HepG2 (cell line): ENCODE measurements at places on chromosomes 16 and 17. TPM values are rescaled to one million over a fixed set of nuclear protein-coding genes. Genes with fewer than 3 reads are reported as not detected.

- no peak for DNase-seq
Observed at GRCh38 chr17:16477666-16478065, 14.3 kb downstream of the LRRC75A start.

DNA sequence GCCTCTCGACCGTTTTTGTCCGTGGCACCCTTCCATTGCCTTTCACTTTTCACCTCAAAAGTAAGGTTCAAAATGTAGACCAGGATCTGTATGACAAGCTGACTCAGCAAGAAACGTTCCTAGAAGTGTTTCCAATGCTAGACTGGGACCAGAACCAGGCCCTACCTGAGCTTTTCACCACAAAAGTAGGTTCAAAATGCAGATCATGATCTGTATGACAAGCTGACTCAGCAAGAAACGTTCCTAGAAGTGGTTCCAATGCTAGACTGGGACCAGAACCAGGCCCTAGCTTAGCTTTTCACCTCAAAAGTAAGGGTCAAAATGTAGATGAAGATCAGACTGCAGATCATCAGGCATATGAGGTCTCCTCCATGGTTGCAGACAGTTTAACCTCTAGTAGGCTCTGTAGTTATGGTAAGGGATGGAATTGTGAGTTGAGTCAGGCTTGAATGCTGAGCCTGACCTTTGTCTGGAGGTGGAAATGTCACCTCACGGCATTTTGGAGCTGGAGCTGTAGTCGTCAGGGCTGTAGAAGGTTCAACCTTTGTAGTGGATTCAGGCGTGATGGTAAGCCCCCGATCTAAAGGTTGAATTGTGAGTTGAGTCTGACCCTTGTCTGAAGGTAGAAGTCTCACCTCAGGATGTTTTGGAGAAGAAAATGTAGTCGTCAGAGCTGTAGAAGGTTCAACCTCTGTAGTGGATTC lies 50.2 kb upstream of the TMEM97 start:
- DNase-seq = no peak

DNA sequence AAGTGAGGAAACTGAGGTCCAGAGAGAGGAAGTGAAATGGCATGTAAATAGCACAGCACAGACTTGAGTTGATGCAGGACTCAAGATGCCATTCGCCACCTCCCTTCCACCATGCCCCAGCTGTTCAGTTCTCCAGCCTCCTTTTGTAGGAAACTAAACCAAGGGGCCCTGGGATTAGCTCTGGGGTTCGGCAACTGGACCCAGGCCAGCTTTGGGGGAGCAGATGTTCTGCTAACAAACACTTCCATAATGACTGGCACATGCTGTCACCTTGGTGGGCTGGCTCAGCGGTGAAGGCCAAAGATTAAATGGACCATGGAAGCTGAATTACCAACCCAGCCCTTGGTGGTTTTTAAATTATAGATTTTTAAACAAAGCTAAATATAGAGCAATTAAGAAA lies 77.0 kb downstream of the IRX6 start:
- no peak for DNase-seq

DNA sequence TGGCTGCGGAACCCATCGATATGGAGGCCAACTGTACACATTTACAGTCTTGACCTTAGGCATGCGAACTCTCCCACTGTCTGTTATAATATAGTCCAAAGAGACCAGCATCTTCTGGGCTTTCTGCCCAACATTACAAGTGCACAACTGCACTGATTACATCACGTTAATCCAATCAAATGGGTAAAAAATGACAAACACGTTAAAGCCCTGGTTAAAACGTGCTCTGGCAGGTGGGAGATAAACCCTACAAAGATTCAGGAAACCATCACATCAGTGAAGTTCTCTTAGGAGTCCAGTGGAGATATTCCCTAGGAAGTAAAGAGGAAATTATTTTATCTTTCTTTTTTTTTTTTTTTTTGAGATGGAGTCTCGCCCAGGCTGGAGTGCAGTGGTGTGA lies 23.7 kb upstream of the XYLT2 start:
- no peak for DNase-seq

DNA sequence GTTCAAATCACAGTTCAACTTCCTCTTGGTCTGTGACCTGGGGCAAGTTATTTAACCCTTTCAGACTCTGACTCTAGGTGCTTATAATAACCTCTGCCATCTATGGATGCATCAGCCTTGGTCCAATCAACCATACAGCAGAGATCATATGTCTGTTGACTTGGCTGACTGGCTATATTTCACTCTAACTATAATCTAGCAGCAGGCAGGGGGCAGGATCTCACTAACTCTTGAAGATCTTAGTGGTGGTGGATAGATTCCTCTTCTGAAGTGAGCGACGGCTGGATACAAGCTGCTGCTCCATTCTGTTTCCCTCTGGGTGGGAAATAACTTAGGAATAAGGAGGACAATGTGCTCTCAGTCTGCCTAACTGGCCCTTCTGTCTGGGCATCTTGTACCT lies 146.6 kb downstream of the SKAP1 start:
- DNase-seq = no peak

DNA sequence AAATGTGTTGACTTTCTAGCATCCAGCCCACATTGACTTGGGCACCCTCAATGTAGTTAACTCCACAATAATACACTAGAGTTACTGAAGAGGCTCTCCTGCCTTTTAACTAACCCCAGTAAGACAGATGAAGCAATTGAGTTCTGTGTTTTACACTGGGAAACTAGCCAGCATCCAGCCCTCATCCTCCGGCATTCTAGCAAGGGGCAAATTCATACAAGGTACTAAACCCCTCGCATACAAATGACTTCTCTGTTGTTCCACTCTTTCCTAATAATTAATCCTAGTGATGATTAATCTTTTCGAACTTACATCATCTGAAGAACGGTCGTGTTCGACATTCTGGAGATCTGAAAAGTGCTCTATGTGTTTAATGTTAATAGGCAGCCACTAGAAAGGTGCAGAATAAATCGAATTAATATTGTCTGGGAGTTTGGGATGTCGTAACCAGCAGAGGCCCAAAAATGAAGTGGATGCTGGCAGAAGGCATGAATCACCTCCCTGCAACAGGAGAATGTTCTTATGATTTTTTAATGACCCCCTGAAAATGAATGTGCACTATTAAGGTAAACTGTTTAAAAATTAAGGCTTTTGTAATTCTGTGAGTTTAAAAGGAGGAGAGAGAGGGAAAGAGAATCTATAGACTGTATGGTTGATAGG lies 249.4 kb downstream of the SNX29 start:
- no peak for DNase-seq

GRCh38 chr16:83843657-83844056 lies 35.9 kb downstream of the HSBP1 start:
- no peak for DNase-seq

- no peak for DNase-seq
Observed at GRCh38 chr17:29760279-29761039, 137.7 kb upstream of the CORO6 start.

DNA sequence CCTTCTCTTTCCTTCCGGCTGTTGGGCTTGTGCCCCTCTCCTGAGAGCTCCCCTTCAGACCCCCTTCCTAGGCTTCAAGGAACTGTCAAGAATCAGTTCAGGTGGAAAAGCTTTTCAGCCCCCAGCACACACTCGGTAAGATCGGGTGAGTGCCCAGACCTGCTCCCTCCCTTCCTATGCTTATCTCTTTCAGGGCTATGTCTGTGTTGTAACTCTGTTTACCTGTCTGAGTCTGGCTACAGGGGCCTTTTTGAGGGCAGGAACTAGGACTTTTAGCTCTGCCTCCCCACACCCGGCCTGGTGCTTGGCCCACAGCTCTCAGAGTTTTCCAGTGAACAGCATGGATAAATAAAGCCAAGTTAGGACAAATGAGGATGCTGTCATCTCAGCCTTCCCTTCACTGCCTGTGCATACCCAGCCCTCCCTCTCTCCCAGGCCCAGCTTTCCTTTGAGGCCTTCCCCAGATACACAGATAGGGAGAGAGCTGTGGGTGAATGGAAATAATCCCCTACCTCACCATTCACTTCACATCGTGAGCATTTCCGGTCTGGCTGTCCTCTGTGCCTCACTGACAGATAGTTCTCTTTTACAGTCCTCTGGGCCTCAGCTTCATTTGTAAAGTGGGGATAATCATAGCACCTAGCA lies 5.7 kb upstream of the MRPS23 start:
- DNase-seq = peak; percentile 90

GRCh38 chr16:13110124-13110796 lies 208.9 kb downstream of the SHISA9 start:
- DNase-seq = peak; percentile 99

DNA sequence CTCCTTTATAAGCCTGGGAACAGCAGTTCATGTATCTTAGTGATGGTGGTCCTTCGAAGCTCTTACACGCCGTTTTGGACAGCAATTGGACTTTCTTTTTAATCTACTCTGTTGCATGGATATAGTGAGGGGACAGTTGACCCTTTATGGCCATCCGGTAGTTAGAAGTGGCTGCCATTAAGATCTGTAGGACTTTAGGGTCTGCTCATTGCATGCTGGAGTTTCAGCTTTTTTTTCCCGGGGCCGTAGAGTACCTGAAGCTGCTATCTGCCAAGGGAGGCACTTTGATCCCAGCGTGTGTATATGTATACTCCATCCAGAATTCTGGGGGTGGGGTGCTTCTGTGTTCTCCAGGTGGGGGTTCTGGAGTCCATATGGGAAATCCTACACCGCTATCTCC lies 1.2 kb downstream of the CYB5D1 start:
- no peak for DNase-seq

- no peak for DNase-seq
Observed at GRCh38 chr17:20071824-20072691, 62.9 kb downstream of the SPECC1 start.

DNA sequence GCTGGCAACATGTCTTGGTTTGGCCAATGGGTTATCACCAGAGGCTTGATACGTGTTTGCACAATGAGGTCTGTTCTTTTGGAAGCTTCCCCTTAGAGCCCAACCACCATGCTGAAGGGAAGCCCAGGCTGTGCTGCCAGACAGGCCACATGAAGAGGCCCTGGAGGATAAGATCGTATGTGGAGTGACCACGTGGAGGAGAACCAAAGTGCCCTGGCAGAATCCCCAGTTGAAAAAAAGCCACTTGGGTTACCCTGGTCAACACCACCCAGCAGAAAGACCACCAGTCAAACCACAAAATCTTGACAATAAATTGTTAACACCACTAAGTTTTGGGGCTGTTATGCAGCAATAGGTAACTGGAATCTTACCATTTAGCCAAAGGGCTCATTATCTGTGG lies 7.0 kb upstream of the ADAT1 start:
- no peak for DNase-seq

DNA sequence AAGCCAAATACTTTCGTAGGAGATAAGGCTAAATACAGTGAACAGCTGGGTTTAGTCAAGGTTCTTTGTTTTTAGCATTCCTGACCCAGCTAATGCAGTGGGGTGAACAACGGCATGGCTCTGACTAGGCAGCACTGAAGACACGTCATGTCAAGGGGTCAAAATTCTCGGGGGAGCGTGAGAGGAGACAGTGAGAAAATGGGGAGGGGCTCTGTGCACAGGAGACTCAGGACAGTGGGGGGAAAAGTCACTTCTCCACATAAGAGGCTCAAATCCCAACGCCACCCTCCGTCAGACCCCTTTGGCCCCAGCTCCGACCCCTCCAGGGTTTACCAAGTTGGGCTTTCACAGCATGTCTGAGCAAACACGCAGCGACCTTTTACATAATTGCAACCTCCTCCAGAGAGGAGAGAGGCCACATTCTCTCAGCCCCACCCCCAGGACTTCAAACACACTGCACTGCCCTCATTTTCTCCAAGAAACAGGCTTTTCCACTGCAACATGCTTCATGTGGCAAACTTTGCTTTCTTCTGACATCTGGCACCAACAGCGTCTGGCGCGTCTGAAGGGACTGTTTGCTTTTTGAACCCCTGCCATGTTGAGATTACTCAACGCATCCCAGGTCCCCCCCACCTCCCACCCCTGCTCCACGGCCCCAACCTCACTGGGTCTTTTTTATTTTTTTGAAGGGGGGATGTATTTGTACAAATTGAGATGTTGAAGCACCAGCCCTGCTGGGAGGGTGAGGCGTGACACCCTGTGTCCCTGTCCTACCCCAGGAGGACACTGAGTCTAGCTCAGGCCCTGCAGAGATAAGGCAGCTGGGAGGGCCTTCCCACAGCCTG lies 30.0 kb downstream of the AXIN2 start:
- no peak for DNase-seq

- no peak for DNase-seq
Observed at GRCh38 chr16:81539759-81540472, 95.3 kb downstream of the CMIP start.

DNA sequence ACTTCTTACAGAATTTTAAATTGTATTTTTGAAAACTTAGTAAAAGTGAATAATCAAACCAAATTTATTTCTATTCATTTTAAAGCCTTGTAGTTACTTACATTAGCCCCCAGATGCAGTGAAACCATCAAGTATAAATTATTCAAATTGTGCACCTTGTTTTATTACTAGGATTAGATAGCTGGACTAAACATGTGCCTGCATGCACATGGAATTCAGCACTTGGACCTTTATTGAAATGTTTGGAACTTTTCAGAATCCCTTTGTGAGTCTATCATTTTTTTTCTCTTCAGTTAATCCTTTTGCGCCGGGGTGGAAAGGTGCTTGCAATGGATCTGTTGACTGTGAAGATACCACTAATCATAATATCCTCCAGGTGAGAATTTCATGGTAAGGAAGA lies 4.7 kb downstream of the ZPBP2 start:
- DNase-seq = peak; percentile 20

DNA sequence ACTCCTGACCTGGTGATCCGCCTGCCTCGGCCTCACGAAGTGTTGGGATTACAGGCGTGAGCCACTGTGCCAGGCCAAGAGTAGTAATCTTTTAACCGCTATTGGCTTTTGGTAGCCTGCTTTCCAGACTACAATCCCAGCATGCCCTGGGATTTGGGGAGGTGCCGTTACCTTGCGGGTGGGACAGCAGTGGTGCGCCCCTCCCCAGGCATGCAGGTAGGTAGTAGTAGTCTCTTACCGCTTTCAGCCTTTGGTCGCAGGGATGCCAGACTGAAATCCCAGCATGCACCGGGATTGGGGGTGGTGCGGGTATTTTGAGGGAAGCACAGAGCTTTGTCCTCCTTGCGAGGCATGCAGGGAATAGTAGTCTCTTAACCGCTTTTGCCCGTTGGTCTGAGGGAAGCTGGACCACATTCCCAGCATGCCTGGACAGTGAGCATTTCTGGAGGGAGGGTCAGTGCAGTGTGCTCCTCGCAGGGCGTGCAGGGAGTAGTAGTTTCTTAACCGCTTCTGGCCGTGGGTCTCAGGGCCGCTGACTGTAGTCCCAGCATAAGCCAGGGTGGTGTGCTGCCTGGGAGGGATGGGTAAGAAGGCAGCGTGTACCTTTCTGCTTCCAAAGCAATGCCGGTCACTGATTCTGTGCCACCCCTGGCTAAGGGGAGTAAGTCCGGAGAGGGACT lies 1686.8 kb downstream of the TP53TG3F start:
- DNase-seq = no peak

- DNase-seq = no peak
Observed at GRCh38 chr16:714079-714478, 839 bp upstream of the METRN start.

Gene NAGPA
- total RNA-seq = 29.8 and 60.3 TPM in 2 replicates

Gene C16orf54
- not detected in 2 replicates for total RNA-seq

Gene GPR142
- not detected in 2 replicates for total RNA-seq

Gene TP53TG3D
- total RNA-seq = not detected in 2 replicates

Gene RAC3
- 4.0 and 10.5 TPM in 2 replicates for total RNA-seq

Gene NHLRC4
- total RNA-seq = 0.40 and 0.48 TPM in 2 replicates

Gene KRT20
- 0.13 and 0.14 TPM in 2 replicates for total RNA-seq
